Vagina (tissue), 2 donors: ENCODE measurements at places on chromosomes 4 and X.

- DNase-seq: no peak
These were observed 129.1 kb upstream of the NAP1L5 start for GRCh38 chr4:88826771-88827170.

DNA sequence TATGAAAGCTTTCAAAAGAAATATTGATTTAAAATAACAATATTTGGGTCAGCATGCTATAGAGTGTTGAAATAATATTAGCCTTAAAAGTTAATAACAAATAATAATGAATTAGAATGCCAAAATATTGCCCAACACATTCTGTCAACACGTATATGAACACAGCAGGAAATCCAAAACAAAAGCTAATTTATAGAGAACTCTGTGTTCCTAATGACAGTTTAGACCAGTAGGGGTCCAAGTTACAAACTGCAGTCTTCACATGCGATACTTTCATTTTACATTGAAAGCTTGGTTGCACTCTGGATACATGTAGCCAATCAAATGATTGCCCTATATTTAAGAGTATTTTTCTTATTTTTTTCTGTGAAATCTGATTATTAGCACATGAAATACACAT is 274.4 kb downstream of the DCTD start:
- no peak for DNase-seq

DNA sequence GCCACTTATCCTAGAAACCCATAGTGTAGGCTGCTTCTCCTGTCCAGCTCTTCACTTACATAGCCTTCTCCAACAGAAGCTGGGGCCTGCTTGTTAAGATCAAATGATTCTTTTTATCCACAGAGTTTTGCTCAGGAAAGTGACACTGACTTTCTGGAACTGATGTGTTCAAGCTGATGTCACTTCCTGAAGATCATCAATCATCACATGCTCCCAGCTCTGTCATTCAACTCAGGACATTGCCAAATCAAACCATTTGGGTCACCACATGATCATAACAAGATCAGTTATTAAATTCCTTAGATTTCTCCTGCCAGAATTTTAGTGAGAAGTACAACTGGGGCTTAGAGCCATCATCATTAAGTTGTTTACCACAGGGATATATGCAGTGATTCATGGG is 39.4 kb downstream of the GLRA3 start:
- DNase-seq: no peak

GRCh38 chr4:154854362-154854761 is 73.3 kb downstream of the RBM46 start:
- no peak for DNase-seq

DNA sequence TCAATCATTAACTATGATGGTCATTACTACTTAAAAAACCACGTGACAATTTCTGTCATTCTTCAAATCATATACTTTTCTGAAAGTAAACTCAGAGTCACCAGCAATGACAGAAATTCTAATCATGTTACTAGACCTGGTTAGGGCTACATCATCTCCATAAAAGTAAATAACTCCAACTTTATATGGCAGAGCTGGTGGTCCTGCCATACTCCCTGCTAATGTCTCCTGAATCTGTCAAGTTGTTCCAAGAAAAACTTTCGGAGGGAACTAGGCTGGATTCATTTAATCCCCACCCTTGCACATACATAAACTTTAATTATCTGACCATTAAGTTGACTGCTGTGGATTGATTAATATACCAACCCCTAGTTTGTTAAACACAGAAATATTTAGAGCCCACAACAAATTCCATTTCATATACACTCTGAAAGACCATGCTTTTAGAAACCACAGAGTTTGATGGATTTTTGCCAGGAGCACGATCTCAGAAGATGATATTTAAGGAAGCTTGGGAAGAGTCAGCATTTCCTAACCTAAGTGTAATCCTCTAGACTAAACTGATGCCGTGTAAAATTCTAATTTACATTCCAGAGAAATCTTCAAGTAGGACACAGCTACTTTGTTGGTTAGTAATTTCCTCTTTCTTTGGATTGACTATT is 577.0 kb downstream of the FAT4 start:
- DNase-seq: no peak

- DNase-seq: no peak
These were observed 32.8 kb downstream of the STBD1 start for GRCh38 chr4:76339364-76339763.

- no peak for DNase-seq
These were observed 98.9 kb upstream of the BMP3 start for GRCh38 chr4:80931631-80932081.

DNA sequence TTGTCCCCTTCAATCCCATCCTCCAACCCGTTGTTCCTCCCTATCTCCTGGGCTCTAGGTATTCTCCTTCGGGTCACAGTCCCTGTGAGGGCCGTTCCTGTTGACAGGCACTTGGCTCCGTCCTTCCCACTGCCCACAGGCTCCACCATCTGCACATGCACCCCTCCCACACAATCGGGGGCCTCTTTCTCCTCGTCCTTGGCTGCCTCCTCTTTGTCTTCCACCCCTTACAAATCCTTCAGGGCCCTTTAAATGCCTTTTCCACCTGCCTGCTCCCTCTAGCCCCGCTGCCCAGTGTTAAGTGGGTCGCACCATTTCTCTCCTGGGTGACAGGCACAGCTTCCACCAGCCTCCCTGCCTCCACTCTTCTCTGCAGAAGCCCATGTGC is 2.7 kb upstream of the AVPR2 start:
- DNase-seq: no peak

DNA sequence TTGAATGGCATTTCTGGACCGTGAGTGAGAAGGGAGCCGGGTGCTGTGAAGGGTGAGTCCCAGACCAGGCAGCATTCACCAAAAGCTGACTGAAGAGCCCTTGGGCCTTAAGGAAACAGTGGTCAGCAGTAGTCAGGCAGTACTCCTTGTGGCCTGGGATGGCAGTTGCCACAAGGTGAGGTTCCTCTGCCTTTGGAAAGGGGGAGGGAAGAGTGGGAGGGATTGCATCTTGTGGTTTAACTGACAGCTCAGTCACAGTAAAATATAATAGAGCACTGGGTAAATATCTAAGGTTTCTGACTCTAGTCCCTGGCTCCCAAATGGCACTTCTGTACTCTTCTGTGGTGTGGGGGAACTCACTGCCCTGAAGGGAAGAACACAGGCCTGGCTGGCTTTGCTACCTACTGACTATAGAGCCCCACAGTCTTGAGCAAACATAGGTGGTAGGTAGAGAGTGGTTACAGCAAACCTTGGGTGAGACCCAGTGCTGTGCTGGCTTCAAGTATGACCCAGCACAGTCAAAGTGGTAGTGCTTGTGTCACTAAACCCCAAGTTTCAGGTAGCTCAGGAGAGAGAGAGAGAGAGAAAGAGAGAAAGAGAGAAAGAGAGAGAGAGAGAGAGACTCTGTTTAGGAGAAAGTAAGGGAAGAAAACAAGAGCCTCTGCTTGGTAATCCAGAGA is 154.2 kb downstream of the TEX11 start:
- no peak for DNase-seq

DNA sequence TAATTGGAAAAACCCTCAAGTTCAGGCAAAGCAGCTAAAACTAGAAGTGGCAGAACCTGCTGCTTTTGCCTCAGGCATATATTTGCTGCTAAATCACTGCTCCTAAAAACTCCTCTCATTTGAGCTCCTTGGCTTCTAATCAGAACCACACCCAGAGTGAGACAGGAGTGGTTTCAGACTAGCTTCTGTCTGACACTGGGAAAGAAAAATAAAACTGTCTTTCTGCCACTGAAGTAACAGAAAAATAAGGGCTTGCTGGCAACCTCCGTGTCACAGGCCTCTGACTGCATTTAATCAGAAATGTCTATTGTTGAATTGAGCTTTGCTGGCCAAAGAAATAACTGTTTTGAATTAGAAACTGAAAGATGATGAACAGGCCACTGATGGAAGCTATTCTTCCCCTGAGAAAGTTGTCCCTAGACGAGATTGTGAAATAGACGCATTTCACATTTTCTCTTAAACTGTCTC is 52.1 kb upstream of the RAP2C start:
- DNase-seq: no peak

DNA sequence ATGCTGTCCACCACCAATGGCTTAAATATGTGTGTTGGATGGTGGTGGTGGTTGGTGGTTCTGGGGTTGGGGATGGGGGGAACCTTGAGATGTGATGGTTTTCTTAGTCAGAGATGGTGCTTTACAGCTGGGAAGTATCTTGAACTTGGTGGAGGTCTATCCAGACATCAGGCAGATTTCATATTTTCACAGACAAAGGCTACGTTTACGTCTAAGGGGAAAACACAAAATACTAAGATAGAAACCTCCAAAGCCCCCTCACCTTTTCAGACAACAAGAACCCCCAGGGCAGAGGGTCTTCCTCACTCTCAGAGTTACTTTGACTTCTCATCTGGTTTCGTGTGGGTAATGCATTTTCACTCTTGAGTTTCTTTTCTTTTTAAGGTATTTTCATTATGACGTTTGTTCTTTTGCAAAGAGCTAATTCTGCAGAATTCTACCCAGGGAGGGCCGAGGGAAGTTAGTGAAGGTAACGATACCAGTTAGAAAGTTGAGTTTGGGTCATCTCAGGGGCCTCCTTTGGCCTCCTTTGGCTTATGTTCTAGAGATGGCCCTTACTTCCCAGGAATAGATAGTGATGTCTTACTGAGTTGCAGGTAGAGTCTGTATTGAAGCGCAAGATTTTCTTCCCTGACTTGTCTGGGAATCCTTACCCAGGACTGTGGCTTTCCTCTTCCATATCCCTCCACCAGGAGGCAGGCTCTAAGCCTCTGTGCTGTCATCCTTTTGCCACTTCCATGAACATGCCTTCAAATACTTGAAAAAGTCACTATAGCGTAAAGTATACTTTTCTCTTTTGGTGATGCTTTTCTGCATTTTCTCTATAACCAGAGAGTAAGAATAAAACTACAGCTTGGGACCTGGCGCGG is 31.9 kb downstream of the RHOH start:
- DNase-seq: no peak

- no peak for DNase-seq
These were observed 113.0 kb downstream of the PRDM5 start for GRCh38 chr4:120809518-120809917.

DNA sequence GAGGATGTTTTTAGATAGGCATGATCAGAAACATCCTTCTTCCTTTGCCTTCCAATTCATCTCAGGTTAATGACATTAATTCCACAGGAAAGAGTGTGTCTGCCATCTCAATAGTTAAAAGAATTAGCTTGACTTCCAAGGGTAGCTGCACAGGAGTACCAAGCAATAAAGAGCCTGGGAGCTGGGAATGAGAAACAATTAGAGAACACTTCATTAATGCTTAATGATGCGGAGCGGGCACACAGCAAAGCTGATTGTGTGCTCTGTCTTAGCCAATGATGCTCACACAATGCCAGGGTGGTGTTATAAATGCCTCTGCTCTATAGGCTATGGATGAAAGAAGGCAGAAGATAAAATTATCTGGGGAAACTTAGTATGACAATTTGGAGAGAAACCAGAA is 1052.5 kb upstream of the LCORL start:
- DNase-seq: no peak

DNA sequence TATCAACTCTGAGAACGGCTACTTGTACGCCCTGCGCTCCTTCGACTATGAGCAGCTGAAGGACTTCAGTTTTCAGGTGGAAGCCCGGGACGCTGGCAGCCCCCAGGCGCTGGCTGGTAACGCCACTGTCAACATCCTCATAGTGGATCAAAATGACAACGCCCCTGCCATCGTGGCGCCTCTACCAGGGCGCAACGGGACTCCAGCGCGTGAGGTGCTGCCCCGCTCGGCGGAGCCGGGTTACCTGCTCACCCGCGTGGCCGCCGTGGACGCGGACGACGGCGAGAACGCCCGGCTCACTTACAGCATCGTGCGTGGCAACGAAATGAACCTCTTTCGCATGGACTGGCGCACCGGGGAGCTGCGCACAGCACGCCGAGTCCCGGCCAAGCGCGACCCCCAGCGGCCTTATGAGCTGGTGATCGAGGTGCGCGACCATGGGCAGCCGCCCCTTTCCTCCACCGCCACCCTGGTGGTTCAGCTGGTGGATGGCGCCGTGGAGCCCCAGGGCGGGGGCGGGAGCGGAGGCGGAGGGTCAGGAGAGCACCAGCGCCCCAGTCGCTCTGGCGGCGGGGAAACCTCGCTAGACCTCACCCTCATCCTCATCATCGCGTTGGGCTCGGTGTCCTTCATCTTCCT is 2.7 kb downstream of the PCDH10 start:
- no peak for DNase-seq

- no peak for DNase-seq
These were observed 394.7 kb upstream of the CPEB2 start for GRCh38 chr4:14607578-14607977.
